ENCODE measurements at places on chromosomes 5 and 9.

DNA sequence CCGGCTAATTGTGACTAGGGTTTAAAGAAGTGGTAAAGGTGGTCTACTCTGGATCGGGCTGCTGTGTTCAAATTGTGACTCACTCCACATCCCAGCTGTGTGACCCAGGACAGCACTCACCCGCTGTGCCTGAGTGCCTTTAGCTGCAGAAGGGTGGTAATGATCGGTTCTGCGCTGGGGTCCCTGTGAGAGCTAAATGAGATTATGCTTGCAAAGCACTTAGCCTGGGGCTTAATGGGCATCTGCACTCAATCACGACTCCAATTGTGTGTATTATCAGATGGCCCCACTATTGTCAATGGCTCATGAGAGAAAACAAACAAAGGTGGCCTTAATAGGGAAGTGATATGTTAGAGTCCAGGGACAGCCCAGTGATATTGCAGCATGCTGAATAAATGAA lies 25.1 kb upstream of the TBC1D2 start:
- DNase-seq: no peak

- no peak for DNase-seq
Observed at GRCh38 chr9:116471093-116471906, 215.8 kb upstream of the TRIM32 start.

DNA sequence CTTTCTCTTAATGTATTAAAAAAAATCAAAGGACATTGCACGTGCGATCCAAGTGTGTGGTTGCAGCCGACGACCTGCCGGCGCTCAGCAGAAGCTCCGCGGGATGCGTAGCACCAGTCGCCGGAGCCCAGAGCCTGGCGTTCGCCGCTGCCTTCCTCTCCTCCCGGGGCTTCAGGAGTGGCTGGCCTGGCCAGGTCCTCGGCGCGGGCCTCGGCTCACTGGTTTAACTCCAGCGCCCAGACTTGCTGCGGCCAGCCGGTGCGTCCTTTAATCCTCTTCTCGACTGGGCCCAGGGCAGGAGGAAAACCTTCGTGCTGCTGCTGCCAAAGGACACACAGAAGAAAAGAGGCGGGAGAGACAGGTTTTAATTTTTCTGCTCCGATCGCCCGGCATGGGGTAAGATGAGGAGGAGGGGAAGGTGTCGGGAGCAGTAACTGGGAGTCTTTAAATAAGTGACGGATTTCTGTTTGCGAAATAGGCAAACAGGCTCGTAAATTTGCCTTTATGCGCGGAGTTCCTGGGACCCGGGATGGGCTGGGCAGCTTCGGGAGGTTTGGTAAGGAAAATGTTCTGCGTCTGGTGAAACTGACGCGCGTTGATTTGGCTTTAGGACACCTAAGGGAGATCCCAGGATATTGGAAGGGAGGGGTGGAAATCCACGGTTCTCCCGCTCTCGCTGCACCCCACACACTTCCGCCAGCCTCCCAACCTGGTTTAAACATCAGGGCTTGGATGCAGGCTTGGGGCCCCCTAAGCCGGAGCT lies 2.3 kb downstream of the HAND1 start:
- DNase-seq: no peak

DNA sequence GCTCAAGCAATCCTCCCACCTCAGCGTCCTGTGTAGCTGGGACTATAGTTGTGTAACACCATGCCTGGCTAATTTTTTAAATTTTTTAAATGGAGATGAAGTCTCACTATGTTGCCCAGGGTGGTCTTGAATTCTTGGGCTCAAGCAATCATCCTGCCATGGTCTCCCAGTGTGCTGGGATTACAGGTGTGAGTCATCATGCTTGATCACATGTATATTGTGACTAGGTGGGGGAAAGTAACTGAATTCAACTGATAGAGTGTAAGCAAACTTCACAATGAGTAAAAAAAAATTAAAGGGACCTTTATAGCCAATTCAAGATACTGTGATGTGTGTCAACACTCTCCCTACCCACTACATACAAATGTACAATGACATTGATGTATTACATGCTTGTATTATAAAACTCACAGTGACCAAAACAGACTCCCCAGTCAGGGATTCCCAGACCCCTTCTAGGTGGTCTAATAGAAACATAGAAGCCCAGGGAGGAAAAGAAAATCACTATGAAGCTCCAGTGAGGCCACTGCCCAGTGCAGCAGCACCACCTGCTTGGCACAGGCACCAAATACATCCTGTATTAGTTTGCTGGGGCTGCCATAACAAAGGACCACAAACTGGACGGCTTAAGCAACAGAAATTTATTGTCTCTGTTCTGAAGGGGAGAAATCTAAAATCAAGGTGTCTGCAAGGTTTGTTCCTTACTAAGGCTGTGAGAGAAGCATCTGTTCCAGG lies 8.8 kb downstream of the PLGRKT start:
- no peak for DNase-seq

DNA sequence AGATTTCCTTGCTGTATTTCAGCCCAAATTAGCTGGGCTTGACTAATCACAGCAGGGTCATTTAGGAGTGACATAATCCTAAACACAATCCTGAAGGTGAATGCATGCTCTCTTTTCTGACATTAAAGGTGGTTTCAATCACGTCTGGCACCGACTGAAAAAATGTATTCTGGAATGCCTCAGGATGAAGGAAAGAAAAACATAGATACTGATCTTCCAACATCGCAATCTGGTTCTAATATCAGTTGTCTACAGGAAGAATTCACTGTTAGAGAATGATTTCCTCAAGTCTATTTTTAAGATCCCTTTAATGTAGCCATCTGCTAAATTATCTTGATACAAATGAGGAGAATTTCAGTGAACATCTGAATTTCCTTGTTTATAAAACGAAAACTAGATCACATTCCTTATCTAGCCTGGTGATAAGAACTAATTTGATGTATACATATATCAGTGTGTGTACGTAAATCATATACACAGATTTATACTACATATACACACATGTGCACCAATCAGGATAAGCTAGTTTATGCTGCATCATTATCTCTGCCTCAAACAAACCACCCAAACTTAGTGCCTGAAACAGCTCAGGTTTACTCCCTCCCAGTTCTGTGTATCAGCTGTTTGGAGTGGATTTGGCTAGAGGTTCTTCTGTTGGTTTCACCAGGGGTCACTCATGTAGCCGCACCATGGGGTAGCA lies 31.3 kb upstream of the TAS2R1 start:
- DNase-seq: no peak

DNA sequence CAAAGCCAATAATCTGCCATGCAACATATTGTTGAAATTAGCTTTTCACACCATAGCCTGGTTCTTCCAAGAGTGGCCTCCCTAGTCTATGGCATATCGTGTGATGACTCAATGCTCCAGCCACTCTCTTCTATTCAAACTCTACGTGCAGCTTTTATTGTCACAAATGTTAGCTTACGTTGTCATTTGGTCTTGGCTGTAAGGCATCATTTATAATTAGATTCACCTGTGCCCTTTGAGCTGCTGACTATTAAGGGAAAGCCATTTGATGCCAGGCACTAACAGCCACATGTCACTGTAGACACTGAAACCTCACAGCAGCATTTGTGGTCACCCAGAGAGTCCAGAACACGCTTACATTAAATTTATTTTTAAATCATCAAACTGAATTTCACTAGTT lies 66.8 kb downstream of the APBA1 start:
- DNase-seq: no peak

- DNase-seq: no peak
Observed at GRCh38 chr9:25864509-25864908, 186.3 kb upstream of the TUSC1 start.

- DNase-seq: no peak
Observed at GRCh38 chr5:67146981-67147380, 49.6 kb downstream of the CD180 start.

DNA sequence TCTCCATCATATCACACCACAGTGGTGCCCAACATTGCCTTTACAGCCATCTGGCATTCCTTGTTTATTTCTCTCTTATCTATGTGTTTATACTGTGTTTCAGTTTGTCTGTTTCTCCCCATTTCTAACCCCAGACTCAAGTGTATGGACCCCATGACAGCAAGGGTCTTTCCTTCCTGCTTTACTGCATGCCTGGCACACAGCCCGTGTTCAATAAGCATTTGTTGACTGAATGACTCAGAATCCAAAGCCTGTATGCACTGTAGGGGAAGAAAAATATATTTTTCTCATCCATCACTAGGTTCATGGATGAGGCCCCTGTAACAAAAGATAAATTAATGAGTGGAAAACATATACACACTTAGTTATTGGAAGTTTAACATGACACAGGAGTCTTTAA lies 190.8 kb upstream of the SEMA6A start:
- no peak for DNase-seq

Data from GDM1 (cell line).